ENCODE measurements at places on chromosomes 5 and 9.

DNA sequence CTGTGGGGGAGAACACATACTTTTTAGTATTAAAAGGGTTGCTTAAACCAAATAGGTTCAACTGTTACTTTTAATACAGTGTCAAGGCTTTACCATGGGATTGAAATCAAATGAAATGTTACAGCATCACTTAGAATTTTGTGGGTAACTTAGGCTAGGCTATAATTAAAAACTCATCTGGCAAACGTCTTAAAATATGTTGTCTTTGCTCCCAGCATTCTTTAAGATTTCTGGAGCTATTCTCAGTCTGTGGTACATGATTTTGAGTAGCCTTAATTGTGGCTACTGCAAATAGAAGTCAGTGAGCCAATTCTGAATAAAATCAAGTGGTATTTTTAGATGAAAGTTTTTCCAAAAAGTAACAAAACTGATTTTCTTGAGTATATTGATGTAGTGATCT is 30.7 kb downstream of the UHRF2 start:
- no peak for DNase-seq

DNA sequence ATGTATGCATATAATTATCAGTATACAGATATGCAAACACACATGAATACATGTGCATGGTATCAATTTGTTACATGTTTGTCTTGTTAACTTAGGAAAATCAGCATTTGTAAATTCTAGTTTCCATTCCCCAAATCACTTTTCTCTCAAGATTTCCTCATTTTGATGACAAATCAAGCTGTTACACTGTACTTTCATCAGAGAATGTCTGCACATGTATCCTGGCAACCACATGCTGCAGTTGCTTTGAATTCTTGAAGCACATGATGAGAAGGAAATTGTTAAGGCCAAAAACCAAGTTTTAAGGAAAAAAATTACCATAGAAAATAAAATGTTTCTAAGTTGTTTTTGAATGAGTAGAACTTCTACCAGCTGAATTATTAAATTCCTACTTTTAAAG is 1834.5 kb downstream of the EFNA5 start:
- no peak for DNase-seq

DNA sequence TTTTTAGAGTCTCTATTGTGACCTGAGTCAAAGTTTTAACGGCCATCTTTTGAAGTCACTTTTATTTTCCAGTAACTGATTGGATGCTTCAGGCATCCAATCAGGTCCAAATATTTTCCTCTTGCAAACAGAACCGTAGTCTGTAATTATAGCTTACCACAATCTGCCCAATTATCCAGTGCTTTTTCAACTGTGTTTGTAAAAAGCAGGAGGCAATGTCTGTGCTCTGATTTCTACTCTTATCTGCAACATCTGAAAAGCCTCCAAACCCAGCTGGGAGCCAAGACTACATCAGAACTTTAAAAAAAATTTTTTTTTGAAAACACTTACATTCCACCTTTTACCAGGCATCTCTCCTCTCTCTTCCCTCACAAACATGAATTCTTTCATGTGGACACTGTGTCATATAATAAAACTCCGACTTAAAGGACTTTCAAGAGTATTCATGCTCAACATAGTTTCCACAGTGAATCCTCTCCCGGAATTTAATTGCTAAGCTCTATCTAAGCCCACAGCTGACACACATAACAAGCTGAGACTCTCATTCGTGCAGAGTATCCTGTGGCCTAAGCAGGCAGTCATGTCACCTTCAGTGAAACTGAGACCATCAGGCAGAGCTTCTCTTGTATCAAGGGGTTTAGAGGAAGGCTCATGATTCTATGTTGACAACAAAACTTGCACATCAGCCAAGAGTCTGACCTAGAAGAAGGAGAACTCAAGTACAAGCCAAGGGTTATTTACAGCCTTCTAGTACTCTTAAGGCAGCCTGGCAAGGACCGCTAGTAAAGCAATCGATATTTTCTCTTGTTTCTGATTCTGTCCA is 272.7 kb downstream of the TLE1 start:
- DNase-seq: no peak

GRCh38 chr5:137022725-137023124 is 476.4 kb downstream of the SPOCK1 start:
- DNase-seq: no peak

DNA sequence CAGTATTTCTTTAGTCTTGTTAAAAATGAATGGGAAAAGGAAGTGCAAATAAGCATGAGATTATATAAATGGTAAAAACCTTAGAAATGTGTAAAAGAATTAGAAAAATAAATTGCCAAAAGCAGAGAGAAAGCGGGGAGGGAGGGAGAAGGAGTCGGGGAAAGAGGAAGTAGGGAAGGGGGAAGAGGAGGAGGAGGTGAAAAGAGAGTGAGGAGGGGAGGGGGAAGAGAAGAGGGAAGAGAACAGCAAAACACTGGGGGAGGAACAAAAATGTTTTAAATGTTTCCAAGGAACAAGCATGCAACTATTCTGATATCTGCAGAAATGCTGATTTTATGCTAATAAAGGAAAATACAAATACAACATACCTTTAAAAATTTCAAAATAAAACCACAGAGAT is 317.5 kb downstream of the PIK3R1 start:
- no peak for DNase-seq

GRCh38 chr9:32701321-32702022 is 66.0 kb upstream of the TAF1L start:
- DNase-seq: no peak

- DNase-seq: no peak
These were observed 132.4 kb downstream of the EFNA5 start for GRCh38 chr5:107538331-107538730.

DNA sequence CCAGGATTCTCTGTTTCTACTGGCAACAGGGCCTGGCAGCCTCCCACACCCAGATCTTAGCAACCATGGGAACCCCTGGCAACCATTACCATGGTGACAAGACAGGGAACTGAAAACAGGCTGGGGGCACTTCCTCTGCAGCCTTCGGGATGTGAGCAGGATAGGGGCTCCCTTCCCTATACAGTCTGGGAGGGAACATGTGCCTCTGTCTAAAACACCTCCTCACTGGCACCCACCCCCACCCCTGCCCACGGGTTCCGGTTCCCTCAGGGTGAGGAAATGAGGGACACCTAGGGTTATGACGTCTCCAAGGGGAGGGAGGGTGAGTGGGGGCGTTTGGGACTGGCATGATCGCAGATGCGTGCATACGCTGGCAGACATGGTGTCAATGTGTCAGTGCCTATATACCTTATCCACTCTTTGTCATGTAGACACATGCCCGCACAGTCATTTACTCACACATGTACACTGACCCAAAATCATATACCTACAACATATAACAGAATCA is 3.0 kb upstream of the DNAJB5 start:
- no peak for DNase-seq

GRCh38 chr5:91311697-91312501 is 71.2 kb downstream of the ARRDC3 start:
- peak; percentile 63 for DNase-seq

DNA sequence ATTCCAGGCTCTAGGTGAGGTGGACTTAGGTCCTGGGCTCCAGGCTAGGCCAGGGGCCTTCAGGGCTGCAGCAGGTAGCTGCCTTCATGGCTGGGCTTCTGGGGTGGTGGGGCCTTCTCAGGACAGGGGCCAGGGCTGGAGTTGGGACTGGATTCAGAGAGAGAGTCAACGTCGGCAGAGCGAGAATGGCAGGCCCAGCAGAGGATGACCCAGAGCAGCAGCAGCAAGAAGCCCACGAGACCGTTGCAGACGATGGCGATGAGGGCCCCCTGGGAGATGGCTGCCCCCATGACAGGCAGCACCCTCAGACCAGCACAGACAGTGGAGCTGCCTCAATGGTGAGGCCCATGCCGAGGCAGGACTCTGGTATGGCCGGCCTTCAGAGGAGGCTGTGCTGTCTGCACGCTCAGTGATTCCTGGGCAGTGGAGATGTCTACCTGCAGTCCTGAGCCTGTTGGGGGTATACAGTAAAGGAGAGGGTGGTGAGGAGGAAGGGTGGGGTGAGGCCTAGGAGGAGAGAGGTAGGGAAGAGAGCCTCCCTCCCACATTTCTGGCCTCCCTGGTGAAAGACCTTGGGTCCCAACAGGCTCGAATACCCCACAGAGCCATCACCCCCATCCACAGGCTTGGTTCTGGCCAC is 1.3 kb downstream of the ENHO start:
- DNase-seq: no peak

DNA sequence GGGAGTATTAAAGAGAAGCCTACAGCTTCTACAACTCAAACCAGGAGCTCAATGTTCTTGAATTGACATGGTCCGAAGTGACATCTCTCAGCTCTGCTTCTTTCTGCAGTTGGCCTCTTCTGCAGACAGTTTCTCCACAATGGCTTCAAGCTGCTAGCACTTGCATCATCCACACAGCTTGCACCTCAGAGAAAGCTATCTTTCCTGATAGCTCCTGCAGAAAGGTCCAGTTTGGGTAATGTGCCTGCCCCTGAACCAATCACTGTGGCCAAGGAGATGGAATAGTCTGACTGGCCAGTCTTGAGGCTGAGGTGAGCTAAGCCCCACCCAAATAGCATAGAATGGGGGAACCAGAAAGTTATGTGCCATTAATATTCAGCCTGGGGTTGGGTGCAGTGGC is 95.8 kb upstream of the ABCA1 start:
- DNase-seq: no peak

DNA sequence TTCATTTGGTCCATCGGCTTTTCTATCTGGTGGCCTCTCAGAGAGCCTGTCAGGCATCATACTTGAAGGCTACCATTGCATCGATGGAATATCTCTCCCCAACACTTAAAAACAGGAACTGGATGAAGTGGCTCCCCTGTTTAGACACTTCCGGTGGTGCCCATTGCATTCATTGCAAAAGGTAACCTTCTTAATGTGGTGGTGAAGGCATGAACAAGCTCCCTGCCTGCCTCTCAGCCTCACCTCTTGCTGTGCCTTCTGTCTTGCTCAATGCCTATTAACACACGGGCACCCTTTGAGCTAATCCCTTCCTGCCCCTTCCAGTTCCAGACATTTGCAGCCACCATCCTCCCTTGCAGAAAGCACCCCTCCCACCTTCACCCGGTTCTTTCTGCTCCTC is 233.1 kb upstream of the MSX2 start:
- DNase-seq: no peak

- peak; percentile 46 for DNase-seq
These were observed 5.1 kb upstream of the PCDH1 start for GRCh38 chr5:141883184-141883891.

DNA sequence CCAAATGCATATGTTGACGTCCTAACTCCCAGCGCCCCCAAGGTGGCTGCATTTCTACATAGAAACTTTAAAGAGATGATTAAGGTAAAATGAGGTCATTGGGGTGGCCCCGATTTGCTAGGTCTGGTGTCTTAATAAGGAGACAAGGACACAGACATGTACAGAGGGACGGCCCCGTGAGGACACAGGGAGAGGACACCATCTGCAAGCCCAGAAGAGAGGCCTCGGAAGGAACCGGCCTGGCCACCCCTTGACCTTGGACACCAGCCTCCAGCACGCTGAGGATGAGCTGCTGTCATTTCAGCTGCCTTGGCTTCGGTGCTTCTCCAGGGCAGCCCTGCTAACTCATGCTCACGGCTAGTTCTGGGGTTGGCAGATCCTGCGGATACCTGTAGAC is 73.2 kb downstream of the MRPL36 start:
- DNase-seq: no peak

DNA sequence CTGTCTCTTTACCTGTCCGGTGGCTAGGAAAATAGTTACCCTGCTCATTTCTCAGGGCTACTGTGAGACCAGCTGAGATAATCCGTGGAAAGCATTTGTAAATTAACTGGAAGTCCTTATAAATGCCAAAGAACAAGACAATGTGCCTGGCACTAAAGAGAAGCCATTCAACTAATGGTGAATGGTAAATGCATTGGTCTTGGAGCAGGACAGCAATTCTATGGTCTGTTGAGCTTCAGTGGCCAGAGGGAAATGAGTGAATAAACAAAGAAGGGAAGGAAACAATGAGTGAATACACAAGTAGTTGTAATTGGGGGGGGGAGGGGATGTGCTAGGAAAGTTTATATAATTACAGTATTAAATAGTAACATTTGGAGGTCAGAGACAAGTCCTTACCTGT is 353.6 kb downstream of the SEMA5A start:
- DNase-seq: no peak

- DNase-seq: no peak
These were observed 270.4 kb downstream of the ENC1 start for GRCh38 chr5:74370168-74370567.

DNA sequence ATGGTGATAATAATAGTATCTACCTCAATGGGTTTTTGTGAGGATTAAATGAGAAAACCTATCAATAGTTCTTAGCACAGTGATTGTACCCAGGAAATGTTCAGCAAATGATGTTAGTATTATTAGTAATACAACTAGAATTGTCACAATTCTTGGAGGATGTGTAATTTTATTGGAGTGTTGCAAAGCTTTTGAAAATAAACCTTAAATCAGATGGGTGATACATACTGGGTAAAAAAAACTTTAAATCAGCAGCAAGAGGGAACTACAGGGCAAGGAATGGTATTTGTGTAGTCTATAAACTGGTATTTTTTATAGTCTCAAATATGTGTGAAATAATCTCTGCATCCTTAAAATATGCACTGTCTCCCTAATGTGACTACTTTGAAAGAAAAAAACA is 371.6 kb downstream of the PIK3R1 start:
- DNase-seq: no peak

DNA sequence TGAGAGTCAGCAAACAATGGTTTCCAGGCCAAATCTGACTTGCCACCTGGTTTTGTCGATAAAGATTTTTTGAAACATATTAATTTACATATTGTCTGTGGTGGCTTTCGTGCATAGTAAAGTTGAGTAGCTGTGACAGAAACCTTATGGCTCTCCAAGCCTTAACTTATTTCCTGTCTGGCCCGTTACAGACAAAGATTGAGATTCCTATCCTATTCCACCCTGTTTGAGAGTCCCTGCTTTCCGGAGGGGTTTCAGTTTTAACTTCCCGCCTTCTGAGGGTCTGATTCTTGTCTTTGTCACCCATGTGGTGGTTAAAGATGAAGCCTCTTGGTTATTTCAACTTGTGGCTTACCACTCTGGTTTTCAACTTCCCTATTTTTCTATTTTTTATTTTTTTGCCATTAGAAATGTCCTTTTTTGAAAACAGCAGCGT is 11.4 kb downstream of the OTULIN start:
- no peak for DNase-seq

DNA sequence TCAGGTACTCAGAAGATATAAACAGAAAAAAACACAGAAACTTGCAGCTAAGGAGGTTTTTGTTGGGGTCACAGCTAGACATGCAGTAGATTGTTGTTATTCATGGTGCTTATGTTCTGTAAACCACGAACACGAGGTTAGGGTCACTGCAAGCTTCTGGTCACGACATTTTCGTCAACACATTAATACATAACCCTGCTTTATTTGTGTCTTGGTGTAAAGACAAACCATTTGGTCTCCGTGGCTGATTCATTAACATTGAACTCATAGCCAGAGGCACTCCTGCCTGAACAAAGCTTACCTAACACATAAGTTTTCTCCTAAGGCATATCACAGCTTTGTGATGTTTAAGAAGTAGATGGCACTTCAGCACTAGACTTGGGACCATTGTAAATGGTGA is 16.9 kb downstream of the TEK start:
- no peak for DNase-seq

All from ovary (tissue), 10 donors.